ENCODE measurements at places on chromosomes 11 and 22. TPM values are rescaled to one million over a fixed set of nuclear protein-coding genes. Genes with fewer than 3 reads are reported as not detected.

GRCh38 chr11:12678991-12679390, 4.8 kb downstream of the TEAD1 start:
- DNase-seq = no peak

GRCh38 chr22:49619301-49619700, 208.4 kb downstream of the BRD1 start:
- DNase-seq = no peak

The TUT1 gene
- 25.0 TPM for total RNA-seq

DNA sequence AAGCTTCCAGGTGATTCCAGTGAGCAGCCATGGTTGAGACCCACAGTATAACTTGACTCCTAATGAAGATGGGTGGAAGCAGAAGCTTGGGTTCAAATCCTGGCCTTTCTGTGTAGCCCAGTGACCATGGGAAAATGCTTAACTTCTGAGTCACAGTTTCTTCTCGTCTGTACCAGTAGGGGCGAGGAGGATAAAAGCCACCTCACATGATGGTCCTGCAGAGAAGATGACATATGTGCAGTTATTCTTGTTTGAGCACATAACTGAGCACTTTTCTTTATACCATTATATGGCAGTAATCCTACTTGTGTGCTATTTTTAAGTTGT, 4.9 kb downstream of the TMEM109 start:
- DNase-seq = no peak

The SYNGR1 gene
- total RNA-seq = 0.37 TPM

DNA sequence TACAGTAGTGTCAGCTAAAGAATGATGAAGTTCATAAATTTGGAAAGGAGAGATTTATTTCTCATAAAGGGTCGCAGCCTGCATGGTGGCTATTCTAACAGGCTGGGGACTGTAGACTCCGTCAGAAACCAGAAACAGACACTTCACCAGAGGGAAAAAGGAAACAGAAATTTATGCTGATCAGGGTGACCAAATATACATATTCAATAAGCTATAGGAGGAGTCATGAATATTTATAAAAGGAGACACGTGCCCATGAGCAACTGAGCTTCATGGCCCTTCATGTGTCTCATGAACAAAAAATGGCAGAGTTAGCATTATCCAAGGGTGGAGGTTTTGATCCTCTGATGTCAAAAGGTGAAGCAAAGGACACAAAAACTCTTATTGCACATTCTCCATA, 392.1 kb downstream of the LARGE1 start:
- no peak for DNase-seq

The BATF2 gene
- 0.99 TPM for total RNA-seq

The KCTD17 gene
- total RNA-seq = 34.3 TPM

DNA sequence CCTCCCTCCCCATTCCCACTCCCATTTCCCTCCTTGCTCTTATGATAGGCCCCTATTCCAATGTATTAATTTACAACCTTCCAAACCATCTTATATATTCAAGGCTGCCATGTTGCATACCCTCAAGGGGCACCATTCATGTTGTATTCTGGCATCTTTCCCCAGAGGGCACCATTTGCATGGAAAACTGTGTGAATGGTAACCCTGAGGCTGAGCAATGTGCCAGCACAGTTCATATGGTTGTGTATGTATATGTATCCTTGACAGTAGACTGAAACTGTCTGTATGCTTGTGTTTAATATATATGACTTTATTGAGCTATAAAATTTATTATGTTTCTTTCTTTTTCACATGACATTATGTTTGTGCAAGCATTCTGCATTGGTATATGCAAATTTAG, 7.3 kb downstream of the RASSF10 start:
- DNase-seq = no peak

GRCh38 chr11:19646921-19647320, 65.7 kb upstream of the NAV2 start:
- no peak for DNase-seq

The BRSK2 gene
- 0.39 TPM for total RNA-seq

DNA sequence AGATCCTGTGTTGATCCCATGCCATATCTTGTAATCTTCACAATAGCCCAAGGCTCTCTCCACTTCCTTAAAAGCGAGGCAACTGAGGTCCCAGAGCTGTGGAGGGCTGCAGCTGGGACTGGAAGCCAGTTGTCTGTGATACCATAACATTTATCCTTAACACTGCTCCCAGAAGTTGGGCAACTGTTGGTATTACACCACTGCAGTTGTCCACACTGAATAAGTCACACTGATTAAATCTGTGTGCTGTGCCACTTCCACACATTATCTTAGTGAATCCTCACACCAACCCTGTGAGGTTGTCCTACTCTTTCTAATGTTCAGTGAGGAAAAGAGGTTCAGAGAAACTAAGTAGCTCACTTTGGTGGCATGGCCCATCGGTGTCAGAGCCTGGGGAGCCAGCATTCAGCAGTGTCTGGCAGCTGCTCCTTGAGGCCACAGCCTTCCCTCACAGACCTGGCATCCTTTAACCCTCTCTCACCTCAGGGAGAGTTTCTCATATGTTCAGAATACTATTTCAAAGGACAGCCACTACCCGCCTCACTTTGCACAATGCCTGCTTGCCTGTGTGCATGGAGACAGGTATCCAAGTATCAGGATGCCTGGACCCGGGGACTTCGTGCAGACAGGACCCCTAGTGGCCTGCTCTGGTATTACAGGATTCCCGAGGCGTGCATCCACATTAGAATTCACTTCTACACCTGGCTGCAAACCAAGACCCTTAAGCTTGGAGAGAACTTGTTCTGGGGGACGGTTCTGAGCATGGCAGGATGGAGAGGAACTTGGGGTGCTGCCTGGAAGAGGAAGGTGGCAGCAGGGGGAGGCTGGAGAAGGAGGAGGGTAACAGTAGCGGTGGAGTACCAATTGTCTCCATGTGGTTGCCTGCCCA, 221.9 kb upstream of the TBCEL start:
- DNase-seq = peak; percentile 58

DNA sequence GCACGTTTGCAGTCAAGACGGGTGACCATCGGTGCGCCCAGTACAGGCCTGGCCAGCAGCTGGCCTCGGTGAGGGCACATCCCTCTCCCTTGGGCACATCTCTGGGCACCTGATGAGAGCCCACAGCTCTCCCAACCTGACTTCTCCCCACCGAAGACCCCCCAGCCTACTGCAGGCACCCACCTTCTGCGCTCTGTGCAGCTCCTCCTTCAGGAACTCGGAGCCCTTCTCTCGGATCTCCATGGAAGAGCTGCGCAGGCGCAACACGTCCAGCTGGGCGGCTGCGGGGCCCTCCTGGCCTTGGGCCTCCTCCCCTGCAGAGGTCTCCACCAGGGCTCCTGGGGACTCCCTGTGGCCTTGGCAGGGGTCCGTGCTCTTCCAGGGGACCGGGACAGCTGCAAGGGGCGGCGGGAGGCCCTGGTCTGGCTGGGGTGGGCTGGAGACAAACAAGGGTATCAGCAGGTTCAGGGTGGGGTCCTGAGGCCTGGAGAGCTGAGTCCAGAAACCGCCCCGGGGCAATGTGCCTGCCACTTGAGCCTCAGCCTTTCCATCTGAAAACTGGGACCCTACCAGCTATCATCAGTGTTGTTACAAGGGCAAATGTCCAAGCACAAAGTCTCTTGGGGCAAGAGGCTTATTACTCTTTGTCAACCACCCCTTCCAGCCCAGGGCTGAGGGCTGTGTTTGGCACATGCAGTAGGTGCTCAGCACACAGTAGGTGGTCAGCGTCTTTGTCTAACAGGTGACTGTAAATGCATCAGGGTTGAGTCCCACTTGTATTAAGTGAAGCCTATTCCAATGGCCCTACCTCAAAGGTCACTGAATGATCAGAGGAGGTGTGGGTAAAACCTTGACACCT, 9.3 kb downstream of the RAB3IL1 start:
- DNase-seq = no peak

DNA sequence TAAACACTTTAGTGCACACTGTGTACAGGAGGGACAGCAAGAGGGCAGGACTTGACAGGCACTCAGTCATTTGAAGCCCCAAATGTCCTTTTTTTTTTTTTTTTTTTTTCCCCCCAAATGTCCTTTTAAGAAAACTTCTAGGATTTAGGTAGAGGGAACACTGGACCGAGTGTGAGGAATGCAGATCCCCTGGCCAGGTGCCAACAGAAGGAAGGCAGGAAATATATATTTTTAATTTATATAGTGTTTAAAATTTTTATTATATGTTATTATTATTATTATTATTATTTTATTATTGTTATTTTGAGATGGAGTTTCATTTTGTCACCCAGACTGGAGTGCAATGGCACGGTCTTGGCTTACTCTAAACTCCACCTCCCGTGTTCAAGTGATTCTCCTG, 35.5 kb downstream of the ARHGAP8 start:
- no peak for DNase-seq

DNA sequence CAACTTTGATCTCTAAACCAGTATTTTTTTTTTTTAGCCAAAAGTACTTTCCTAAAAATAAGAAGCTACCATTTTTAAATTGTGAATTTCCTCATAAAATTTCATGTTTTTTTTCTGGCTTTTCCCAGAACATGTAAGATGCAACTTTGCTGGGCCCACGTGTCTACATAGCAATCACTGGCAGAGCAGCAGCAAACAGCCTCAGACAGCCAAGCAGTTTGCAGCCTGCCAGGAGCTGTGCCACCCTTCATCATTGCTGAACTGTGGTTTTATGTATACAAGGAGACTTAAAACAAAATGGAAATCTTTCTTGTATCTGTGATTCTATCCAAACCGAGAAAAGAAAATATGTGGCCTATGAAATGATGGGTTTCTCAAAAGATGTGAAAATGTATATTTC, 110.2 kb downstream of the GRIA4 start:
- DNase-seq = no peak

The PHLDA2 gene
- 1.3 TPM for total RNA-seq

DNA sequence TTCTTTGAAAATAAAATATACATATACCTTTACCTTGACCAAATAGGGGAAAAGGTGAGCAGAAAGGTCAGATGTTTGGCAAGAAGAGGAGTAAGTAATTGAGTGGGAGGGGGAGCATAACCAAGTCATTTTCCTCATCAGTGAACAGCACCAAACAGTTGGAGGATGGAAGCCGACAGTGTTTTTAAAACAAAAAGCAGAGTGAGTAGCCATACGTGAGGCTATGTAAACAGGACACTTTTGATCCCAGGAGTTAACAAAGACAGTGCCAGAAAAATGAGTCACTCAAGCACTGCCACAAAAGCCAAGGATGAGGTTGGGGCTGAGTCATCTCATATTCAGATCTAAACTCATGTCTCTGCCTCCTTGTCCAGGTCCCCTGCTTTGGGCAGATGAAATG, 734.7 kb downstream of the KCNA4 start:
- no peak for DNase-seq

DNA sequence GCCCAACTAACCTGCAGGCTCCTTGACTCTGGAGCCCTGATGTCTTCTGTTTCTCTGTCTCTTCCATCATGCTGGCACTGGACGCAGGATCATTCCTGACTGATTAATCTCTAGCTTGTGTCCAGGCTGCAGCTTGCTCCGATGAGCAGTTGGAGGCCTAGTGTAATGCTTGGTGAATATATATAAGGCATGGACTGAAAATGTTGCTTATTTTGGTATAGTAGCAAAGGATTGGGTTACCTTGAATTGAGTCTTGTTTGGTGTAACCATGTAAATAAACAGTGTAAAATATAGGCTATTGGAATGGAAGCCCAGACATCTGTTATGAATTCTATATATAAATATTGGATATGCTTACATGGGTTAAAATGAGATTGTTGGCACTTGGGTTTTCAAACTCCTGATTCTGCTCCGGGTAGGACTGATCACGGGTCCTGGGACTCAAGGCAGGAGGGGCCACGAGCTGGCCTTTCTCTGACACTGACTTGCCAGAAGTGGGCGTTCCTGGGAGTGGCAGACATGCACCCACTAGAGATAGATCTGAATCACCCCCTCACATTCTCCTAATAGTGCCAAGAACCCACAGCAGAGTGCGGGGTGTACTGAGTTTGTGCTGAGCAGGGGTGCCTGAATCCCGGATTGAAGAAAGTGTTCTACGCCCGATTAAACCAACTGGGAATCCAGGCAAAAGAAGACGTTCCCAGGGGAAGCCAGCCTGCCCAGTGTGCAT, 25.8 kb downstream of the LRP5 start:
- DNase-seq = no peak

The EHD1 gene
- 145 TPM for total RNA-seq

The IGLL1 gene
- not detected for total RNA-seq

The PPM1F gene
- total RNA-seq = 15.7 TPM

GRCh38 chr22:49302530-49302929, 525.1 kb downstream of the BRD1 start:
- peak; percentile 14 for DNase-seq

The PDE3B gene
- 81.4 TPM for total RNA-seq

DNA sequence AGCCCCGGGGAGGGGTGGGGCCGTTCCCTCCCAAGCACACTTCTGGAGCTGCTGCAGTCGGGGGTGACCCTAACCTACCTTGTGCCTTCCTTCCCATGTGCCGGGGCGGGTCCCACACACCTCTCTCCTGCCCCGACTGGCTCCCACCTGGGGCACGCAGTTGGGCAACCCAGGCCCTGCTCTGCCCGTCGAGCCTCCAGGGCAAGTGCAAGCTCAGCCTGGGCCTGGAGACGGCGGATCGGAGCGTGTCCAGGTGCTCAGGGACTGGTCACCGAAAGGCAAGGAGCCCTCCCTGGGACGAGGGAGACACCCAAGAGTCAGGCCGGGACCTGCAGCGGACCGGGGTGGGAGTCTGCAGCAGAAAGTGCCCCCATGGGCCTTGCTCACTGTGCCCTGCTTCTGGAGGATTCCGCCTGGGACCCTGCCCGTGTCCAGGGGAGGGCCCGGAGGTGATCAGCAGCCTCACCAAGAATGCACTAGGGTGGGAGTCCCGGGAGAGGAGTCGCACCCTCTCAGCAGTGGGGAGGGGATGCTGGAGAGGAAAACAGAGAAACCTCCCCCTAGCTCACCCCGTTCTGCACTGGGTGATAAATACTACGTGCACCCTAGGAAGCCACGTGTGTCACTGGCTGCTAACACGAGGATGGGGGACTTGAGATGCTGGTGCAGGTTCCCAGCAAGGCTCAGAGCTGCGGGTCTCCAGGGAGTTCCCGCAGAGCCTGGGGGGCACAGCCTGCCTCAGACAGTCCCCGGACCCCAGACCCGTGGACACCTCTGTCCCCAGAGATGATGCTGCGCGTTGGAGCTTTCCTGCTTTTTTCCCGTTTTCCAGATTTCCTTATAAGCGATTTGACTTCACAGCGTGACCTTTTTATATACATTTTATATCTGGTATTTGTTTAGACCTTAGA, 5.2 kb upstream of the GATD1 start:
- DNase-seq = no peak

DNA sequence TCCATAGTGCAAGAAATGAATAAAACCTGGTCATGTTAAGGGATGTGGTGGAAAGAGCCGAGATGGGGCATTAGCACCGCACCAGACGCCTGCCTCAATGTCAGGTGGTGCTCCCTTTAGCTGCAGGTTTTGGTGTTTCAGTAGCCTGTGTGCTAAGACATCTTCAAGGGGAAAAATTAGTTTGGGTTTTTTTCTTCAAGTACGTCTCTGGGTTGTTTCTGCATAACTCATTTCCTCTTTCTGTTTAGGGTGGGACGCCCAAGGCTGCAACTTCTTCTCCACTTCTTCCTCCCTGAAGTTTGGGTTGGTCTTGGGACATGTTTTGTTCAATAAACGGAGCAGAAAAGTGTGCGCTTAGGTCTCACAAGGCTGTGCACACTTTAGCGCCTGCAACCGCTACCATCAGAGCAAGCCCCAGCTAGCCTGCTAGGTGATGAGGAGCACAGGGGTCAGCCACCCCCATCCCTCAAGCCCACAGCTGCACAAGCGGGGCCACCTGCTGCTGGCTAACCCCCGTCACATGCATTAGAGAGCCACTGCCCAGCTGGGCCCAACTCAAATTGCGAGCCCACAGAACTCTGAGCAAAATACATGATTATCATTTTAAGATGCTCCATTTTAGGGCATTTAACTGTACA, 1495.7 kb downstream of the TBC1D22A start:
- no peak for DNase-seq

- DNase-seq = no peak
Observed at GRCh38 chr11:133579165-133580031, 47.1 kb upstream of the OPCML start.

Data from activated CD8-positive, alpha-beta T cell treated with anti-CD3 and anti-CD28 coated beads, Interleukin-2, amount 10 ng/mL, durations not matched to agents 7 days and 5 days (primary cell).